ENCODE measurements at places on chromosomes 6 and 20.

- no peak for DNase-seq
Observed at GRCh38 chr6:109660526-109661320, 30.3 kb downstream of the AK9 start.

GRCh38 chr6:21265730-21266044, 327.9 kb upstream of the SOX4 start:
- no peak for DNase-seq

DNA sequence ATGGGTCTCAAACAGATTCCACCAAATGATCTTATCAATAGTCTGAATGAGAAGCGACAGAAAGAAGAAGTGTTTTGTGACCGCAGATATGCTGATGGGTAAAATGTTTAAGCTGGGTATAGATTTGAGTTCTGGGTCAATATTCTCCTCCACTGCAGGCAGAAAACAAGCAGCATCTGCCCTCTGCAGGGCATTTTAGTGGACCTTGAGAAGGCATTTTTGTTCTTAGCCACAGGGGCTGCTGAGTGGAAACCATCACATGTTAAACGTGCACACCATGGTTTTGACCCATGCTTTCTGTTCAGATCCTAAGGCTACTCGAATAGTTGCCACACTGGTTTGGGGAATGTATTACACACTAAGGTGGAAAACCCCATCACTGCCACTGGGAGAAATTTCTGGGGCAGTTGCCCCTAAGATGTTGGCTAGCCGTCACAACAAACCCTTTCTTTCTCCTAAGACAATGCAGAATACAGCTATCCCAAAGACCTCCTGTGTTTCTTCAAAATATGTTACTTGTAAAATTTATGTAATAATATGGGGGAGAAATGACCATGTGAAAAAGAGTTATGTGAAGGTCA, 5.5 kb downstream of the POU3F2 start:
- no peak for DNase-seq

- DNase-seq, result no peak
Observed at GRCh38 chr6:36337814-36338213, 1.1 kb upstream of the BNIP5 start.

- no peak for DNase-seq
Observed at GRCh38 chr6:155889410-155889809, 433.8 kb upstream of the NOX3 start.

Measured in right cardiac atrium (tissue), 5 donors.